Activated CD4-positive, alpha-beta T cell treated with anti-CD3 and anti-CD28 coated beads, Interleukin-2, amount 50 U/mL, for 1 hour (primary cell): ENCODE measurements at places on chromosomes 3 and 15.

GRCh38 chr3:67662733-67663132 is 8.3 kb upstream of the SUCLG2 start:
- DNase-seq, result no peak

DNA sequence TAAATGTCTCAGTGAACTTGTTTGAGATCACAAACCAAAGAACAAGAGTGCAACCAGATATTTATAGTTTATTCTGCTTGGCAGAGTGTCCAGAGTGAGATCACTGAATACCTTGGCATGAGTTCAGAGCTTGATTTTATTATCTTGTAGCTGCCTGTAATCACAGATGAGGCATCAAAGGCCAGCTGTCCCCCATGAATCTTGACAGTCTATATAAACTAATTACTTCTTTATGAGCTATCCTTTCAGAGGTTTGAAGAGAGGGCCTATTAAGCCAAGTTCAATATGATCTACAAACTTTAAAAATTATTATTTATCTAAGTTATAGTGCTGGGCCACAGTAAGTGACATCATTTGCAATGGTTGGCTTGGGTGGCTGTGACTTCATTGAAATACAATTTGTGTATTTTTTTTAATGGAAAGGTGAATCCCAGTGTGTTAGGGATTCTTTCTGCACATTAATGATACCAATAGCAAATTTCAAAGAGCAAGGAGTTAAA is 251.5 kb downstream of the CLSTN2 start:
- DNase-seq, result no peak

GRCh38 chr15:49044766-49045606 is 1.3 kb downstream of the SECISBP2L start:
- no peak for DNase-seq

DNA sequence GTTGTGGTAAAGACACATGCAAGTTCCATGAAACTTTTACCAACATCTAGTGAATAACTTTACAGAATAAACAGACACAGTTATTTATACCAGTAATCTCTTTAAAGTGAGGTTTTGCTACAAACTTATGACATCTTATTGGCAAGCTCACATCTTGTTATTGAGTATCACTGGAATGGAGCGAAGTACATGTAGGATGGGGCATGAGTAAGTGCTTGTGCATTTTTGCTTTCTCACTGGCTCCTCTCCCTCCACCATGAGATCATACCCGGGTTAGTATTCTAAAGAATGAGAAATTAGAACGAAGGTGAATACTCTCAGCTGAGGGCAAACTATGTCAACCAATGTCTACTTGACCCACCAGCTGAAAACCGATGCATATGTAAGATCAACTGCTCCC is 193.3 kb upstream of the ZNF717 start:
- DNase-seq, result no peak

GRCh38 chr3:107660306-107660976 is 137.7 kb downstream of the BBX start:
- DNase-seq, result no peak

- DNase-seq, result no peak
These were observed 14.6 kb upstream of the SNRPN start for GRCh38 chr15:24940236-24940635.

DNA sequence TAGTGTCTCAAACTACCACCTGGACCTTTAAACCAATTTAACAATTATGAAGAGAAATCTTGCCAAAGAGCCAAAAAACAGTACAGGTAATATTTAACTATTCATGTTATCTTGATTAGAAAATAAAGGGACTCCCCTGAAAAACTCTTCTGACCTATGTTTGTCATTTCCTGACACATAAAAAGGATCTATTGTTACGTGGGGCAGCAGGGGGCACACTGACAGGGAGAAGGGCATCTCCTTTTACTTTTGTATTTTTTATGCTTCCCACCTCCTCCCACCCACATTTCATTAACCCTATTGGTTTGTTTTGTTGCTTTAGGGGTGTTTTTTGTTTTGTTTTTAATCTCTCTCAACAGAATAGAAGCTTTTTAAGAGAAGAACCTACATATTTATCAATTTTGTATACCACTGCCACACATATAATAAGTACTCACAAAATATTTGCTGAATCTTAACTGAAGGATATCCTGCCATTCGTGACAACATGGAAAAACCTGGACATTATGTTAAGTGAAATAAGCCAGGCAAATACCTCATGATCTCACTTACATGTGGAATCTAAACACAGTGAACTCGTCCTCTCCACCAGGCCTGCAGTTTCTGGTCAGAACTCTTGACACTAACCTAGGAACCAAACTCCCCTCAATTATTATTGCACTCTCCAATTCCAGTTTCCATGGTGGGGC is 17.7 kb downstream of the STAG1 start:
- DNase-seq, result no peak

DNA sequence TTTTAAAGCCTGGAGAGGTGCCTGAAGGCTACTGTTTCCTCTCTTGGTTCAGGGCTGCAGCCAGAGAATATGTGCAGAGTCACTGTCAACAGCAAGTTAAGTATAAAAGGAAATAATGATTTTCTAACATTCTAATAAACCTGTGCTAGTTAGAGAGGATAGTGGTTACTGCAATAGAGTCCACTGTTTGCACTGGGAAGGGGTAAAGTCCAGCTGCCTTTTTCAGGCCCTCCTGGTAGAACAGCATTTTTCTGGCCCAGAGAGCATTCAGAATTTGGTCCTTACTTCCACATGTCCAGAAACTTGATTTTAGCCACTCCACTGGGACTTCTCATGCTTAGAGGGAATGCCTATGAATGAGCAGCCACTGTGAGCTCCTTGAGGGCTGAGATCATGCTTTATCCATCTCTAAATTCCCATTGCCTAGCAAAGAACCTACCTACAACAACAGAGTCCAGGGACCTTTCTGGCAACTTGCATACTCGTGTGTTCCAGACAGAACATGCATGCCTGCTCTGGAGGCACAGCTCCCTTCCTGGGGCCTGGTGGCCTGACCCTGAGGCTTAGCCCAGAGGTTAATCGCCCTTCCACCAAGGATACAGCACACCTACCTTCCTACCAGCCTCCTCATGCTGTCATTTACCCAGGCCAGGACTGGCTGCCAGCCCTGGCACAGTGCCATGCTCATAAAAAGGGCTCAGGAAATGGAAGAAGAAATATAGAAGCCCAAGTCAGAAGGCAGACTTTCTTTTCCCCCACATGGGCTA is 50.3 kb upstream of the ATP13A3 start:
- DNase-seq, result no peak

DNA sequence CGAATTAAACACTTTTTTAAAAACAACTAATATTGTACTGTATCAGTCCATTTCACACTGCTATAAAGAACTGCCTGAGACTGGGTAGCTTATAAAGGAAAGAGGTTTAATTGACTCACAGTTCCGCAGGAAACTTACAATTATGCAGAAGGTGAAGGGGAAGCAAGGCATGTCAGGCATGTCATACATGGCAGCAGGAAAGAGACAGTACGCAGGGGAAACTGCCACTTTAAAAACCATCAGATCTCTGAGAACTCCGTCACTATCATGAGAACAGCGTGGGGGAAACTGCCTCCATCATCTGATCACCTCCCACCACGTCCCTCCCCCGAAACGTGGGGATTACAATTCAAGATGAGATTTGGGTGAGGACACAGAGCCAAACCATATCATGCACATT is 162.8 kb upstream of the TPM1 start:
- no peak for DNase-seq

DNA sequence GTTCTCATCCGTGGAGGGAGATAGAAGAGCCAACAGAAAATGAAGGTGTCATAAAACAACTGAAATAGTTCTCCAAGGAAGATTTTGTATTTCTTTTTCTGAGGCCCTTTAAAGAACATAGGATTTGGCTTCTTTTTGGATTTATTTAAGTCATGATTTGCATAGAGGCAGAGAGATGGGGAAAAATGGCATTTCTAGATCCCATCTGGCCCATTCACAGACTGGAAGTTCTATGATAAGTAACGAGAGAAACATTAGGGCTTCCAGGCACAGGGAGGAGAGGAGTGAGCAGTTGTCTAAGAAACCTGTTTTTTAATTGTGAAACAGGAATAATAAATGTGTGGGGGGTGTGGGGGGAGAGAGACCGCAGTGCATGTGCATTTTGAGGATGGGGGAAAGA is 285.8 kb upstream of the LMCD1 start:
- DNase-seq, result no peak

DNA sequence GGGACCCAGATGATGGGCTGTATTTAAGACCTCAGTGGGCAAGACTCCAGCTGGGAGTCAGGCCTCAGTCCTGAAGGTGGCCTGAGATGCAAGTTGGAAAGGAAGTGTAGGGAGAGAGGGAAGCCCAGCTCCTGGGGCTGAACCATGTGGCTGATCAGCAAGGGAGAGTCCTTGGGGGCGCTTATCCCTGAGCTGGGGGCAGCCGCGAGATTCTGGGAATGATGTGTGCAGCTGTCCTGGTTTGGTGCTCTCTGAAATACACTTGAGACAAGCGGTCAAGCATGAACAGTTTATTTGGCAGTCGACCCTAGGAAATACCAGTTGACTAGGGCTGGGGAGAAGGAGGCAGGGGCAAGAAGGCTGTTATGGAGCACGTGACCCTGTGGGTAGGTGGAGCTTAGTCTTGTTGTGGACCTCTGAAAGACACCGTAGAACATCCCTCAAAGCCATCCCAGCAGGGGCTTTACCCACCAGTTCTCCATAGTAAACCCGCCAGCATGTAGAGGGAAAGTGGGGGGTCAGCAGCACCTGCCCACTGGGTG is 41.8 kb upstream of the SLC6A11 start:
- DNase-seq, result no peak

- DNase-seq, result no peak
These were observed 509.1 kb downstream of the SHQ1 start for GRCh38 chr3:72338942-72339669.
